ENCODE measurements at places on chromosomes 3 and 15.

DNA sequence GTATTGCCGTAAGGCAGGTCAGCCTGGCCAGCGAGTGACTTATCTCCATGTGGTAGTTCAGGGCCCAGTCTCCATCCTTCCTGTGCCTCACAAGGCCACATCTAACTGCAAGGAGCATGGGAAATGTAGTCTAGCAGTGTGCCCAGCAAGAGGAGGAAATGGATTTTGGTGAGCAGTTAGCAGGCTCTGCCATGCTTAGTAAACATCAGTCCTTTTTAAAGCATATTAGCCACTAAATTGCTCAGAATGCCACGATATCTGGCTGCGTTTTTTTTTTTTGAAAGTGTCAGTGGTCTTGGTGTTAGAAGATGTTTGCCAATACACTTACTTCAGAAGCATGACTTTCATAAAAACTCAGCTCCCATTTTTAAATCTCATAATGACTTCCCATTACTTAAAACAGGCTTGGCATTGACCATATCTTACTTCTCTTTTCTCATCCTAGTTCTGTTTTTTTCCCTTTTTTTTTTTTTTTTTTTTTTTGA, 470.2 kb upstream of the TPRG1 start:
- DNase-seq, result no peak

GRCh38 chr15:101619615-101619865, 32.6 kb downstream of the TM2D3 start:
- DNase-seq, result no peak

DNA sequence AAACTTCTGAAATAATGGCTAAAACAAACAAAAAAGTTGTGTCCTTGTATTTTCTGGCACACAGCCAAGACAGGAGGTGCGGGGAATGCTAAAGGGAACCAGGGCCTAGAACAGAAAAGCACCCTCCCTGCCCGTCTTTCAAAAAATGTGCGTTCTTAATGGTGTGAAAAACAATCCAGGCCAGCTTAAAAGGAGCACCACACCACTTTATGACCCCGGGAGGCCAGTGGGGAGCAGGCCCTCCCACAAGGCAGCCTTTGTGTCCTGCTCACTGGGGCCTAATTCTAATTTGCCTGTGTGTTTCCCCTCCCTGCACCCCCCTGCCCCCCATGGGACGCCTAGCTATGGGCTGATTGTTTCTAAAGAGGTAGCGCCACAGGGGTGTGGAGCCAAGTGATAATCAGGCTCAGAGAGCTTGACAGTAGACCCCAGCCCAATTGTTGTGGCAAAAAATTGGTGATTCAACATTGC, 181.4 kb downstream of the GREM1 start:
- no peak for DNase-seq

- peak; percentile 88 for DNase-seq
These were observed 26.4 kb downstream of the ANXA2 start for GRCh38 chr15:60371175-60372051.

DNA sequence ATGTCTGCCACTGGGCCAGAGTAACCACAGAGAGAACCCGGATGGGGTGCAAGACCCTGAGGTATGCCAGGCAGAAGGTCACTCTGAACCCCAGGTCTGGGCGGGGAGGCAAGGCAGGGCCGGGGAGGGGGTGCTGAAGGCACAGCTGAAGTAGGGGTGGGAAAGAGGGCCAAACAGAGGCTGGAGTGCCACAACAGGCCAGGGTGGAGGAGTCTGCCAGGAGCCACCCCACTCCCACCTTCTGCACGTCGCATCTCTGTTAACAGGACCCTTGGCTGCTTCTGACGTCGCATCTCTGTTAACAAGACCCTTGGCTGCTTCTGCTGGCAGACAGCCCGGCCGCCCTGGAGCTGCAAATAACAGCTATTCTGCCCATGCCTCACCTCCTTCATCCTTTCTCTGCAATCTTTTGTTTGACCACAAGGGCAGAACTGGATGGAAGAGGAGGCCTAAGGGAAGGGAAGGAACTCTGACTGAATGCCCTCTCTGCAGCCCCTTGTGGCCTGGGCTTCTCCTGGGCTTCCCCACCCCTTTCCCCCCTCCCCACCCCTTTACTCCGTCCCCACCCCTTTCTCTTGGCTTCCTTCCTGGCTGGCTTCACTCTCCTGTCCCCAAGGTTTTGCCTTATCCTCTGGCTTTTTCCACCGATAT, 20.6 kb upstream of the FBLN2 start:
- no peak for DNase-seq

DNA sequence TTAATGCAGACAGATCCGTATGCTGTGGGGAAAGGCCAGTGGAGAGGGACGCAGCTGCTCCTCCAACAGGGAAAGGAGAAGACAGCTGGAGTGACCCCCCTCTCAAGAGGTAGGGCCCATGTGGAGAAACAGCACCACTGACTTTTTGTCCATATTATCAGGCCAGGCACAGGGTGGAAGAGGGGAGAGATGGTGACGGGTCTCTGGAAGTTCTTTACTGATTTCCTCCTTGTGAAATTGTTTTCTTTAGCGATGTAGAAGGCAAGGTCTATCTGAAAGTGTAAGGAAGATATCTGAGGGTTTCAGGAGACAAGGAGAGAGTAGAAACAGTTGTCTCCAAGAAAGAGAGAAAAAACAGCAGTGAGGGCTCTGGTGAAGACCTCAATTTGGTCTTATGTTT, 338.8 kb downstream of the VPS13C start:
- DNase-seq, result no peak

- DNase-seq, result peak; percentile 58
These were observed 14.1 kb downstream of the LACTB start for GRCh38 chr15:63135804-63136203.

GRCh38 chr15:99620178-99620577, 54.4 kb downstream of the MEF2A start:
- no peak for DNase-seq

DNA sequence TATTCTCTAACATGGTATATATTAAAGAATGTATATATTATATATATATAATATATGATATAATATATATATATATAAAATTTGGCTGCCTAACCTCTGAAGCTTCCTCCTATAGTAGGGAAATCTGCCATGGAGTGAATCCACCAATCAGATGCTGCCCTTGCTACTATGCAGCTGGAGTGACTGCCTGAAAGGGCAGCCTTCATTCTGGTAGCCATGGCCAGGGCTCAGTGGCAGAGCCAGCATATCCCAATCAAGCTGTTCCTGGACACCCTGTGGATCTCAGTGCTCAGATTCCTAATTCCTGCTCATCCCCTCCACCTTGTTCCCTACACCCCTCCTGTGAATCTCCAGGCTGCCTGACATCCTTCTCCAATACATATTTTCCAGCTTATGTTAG, 2.2 kb upstream of the SH3GL3 start:
- no peak for DNase-seq

GRCh38 chr15:42158941-42159340, 2.5 kb upstream of the PLA2G4F start:
- DNase-seq, result no peak

DNA sequence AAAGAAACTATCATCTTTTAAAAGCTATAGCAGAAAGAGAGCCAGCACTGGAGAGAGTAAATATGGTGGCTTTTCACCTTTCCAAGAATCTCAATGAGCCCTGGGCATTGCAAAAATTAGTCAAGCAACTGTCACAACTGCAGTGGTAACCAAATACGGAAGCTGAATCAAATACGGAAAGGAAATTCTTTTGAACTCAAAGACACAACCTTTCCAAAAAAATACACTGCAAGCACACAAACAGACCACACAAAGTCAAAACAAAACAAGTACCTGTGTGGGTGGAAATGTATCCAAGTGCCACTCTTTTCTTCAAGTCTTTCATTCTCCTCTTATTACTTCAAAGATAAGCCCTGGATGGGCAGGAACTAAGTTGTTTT, 17.6 kb downstream of the VGLL4 start:
- DNase-seq, result no peak
